ENCODE measurements at places on chromosomes 5 and 9.

DNA sequence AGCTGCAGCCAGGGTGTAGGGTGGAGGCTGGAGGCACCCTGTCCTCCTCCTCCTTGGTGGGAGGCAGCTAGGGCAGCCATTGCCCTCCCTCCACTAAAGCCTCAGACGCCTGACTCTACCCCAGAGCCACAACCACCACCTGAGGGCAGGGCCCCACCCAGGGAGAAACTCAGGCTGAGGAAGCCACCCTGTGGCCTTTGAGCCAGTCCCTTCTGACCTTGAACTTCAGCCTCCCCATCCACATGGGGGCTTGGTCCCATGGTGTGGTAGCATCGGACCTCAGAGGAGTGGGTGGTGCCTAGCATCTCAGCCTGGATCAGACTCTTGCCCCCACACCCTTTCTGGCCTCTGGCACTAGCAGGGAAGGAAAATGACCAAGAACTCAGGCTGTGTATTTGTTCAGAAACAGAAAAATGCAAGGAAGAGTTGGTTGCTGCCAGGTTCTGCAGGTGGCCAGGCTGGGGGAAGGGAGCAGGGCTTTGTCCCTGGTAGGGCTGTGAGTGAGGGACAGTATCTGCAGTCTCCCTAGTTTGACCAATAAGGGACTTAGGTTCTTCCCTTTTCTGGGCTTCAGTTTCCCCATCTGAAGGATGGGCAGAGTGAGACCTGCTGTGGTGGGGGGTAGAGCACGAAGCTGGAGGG, 3.2 kb downstream of the DAB2IP start:
- DNase-seq: no peak

- DNase-seq: no peak
Observed at GRCh38 chr5:148858106-148858505, 31.7 kb downstream of the ADRB2 start.

DNA sequence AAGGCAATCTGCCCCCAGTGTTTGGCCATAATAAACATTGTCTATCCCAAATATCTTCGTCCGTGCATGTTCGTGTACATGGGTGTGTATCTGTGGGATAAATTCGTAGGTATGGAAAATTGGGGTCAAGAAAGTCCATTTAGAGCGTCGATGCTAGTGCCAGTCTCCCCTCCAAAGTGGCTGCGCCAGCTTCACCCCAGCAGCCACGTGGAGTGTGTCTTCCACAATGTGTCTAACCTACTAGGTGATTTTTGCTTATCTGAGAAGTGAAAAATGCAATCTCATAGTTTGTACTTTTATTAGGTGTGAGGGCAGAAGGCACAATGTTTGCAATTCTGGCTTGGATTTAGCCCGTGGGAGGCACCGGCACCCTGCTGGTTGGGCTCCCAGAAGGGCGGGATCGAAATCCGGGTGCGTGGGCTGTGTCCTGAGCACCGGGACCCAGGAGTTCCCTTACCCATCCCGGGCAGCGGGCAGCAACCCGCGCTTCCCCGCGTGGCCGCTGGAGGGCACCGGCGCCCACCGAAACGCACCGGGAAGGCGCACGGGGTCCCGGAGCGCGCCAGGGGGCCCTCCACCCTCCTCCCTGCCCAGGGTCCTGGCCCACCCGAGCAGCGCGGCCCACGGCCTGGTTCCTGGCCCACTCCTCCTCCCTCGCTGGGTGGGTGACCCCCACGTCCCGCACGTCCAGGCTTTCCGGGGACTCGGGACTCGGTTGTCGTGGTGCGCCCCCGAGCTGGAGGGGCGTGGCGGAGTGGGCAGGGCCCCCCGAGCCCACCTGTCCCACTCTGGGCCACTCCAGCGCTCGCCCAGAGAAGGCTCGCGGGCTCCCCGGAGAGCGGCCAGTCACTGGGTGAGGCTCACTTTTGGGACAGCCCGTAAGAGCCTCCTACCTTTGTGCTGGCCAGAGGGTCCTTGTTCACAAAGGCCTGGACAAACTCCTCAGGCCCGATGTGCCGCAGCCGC, 55.4 kb upstream of the RNF130 start:
- peak; percentile 72 for DNase-seq

- DNase-seq: no peak
Observed at GRCh38 chr5:28400076-28400475, 1361.7 kb upstream of the CDH9 start.

DNA sequence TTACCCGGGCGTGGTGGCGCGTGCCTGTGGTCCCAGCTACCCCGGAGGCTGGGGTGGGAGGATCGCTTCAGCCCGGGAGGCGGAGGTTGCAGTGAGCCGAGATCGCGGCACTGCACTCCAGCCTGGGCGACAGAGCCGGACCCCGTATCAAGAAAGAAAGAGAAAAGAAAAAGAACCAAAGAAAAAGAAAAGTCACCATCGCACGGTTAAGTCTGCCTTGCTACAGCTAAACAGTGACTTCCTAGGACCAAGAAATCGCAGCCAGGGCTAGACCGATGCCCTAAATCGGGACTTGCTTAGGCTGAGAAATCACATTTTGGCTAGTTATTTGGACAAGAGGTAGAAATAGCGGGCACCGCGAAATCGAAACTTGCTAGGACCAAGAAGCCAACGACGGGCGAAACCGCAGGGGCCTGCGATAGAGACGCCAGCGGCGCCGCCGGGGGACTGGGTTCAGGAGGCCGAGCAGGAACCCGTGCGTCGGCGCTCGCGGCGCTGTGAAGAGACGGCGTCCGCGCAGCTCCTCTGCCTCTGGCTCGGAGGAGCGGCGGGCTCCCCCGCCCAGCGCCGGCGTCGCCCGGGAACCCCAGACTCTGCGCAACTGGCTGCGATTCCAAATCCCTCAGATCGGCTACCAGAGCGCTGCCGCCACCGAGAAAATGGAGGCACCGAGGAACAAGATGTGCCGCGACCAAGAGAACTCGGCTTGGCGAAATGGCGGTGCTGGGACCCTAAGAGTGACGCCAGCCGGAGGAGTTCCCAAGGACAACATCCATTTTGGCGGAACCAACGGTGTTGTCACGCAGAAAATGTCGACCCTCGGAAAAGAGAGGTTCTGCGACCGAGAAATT, 26.1 kb upstream of the ANXA2R start:
- DNase-seq: peak; percentile 37

DNA sequence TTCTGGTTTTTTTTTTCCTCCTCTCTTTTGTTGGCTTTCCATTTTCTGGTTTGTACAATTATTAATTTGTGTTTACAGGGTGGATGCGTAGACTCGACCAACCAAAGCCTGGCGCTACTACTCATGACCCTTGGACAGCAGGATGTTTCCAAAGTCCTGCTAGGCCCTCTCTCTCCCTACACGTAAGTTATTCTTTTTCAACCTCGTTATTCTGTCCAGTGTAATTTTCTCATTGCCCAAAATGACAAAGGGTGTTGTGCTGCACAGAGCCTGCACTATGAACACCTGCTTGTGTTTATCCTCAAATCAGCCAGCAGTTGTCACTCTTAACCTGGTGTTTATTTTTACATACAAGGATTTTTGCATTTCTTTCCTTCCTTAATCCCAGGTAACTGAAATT, 56.6 kb downstream of the RCL1 start:
- no peak for DNase-seq

DNA sequence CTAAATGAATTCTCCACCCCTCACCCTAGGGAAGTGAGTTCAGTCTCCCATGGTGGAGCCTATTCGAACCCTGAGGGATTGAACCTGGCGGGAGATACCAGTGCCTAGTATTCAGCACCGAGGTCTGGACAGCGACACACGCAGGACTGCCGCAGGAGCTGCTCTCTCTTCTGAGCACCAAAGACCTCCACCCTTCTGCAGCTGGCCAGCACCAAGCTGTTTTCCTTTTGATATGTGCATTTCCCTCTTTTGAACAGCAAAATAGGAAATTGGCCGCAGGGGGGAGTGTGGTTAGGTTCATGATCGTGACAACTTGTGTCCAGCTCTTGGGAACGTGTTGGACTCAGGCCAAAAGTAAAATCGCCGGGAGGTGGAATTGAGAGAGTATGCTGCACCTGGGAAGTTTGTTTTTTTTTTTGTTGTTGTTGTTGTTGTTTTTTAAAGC, 1.2 kb upstream of the PCSK1 start:
- no peak for DNase-seq

DNA sequence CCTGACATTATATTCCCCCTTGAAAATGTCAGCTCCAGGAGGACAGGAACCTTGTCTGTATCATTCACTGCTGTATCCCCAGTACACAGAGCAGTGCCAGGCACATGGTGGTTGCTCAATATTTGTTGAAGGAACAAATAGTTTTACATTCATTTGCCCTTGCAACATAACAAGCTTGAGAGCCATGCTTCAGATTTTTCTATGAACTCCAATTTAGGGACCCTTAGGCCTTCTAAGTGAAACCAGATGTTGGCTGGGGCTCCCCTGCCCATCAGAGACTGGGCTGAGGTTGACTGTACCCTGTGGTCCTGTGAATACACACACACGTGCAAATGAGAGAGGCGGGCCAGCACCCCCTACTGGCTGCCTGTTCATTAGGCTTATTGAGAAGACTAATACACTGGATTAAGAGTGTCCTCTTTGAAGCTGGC, 214.9 kb upstream of the WWC1 start:
- DNase-seq: no peak

DNA sequence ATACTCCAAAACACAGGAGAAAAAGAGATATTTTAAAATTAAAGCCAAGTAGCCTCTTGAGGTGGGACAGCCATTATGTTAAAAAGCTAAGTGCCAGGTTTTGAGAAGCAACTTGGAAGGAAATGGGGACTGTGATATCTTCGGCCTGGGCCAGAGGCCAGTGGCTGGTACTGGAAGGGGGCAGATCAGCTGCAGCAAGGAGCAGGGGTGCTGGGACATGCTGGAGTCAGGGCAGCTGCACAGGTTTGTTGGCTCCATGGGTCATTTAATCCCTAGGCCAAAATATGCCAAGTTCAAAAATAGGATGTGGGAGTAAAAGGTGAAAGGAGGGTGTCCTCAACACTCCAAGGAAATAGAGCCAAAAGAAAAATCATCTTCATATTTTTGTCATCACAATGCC, 30.0 kb downstream of the ADRB2 start:
- no peak for DNase-seq

Measured in frontal cortex (tissue), 4 donors.